ENCODE measurements at places on chromosomes 13 and 19. TPM values are rescaled to one million over a fixed set of nuclear protein-coding genes. Genes with fewer than 3 reads are reported as not detected.

DNA sequence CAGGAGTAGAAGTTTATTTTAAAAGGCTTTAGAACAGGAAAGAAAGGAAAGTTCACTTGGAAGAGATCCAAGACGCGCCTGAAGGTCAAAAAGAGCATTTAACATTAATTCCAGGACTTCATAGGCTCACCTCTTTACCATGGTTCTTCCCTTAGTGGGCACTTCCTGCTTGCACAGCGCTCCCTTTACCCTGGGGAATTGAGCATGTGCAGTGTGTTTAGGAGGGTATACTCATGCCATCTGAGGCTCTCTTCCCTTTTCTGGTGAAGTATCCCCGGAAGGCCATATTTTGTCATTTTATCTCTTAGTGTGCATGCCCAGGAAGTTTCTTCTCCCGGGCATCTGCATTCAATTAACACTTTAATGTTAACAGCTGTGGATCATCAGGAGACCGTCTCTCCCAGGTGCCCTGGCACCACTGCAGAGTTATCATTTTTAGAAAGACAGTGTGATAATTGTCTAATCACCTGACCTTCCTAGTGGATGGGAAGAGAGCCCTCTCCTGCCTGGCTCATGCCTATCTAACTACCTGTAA, 66.1 kb upstream of the ABCC4 start:
- DNase-seq: no peak

- DNase-seq: no peak
Observed at GRCh38 chr19:7792281-7792680, 29.2 kb downstream of the CLEC4M start.

DNA sequence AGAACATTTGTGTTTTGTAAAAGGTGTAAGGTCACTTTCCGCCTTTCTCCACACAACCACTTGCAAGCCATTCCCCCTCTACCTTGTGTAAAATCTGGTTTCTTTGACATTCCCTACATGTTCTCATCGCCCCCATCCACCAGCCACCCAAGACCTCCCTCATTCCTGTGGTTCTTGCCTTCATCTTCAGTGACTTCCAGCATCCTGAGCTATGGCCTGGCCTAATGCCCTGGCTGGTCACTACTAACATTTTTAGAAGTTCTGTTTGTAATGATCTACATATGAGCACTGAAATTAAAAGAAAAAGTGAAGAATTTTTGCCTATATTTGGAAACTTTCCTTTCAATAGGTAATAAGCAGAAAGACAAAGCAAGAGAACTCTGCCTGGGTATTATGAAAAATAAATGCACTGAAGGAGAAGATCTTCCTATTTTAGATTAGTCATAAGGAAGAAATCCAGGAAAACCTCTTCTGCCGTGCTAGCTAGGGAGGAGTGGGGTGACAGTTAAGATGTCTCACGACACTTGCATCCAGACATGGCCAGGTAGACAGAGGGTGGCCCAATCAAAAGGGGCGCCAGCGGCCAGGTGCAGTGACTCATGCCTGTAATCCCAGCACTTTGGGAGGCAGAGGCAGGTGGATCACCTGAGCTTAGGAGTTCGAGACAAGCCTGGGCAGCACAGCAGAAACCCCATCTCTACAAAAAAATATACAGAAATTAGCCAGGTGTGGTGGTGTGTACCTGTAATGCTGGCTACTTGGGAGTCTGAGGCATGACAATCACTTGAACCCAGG, 28.1 kb upstream of the MPHOSPH8 start:
- DNase-seq: no peak

GRCh38 chr19:55348317-55349034, 6.0 kb downstream of the COX6B2 start:
- no peak for DNase-seq

DNA sequence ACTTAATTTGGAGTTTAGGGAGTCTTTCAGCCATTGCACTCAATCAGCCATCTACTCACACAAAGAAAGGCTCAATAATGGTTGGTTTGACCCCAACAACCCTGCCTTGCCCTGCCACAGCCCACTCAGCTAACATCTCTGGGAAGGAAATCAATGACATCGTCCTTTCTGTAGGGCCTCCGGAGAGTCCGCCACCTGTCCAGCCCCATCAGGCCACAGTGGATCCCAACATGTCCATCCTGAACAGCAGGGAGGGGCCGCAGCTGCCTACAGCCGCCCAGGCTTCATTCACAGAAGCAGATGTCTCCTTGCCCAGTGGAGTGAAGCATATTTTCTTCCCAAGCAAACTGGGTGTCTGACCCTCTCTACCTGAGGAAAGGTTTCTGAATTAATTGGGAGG, 4.2 kb upstream of the CDX2 start:
- DNase-seq: peak; percentile 37

- DNase-seq: peak; percentile 84
Observed at GRCh38 chr19:53537521-53538377, at the start of gene ZNF331. Gene ZNF331 (plus strand): TSS chr19:53538145. CDS start chr19:53569377, 31,232 bp downstream.

DNA sequence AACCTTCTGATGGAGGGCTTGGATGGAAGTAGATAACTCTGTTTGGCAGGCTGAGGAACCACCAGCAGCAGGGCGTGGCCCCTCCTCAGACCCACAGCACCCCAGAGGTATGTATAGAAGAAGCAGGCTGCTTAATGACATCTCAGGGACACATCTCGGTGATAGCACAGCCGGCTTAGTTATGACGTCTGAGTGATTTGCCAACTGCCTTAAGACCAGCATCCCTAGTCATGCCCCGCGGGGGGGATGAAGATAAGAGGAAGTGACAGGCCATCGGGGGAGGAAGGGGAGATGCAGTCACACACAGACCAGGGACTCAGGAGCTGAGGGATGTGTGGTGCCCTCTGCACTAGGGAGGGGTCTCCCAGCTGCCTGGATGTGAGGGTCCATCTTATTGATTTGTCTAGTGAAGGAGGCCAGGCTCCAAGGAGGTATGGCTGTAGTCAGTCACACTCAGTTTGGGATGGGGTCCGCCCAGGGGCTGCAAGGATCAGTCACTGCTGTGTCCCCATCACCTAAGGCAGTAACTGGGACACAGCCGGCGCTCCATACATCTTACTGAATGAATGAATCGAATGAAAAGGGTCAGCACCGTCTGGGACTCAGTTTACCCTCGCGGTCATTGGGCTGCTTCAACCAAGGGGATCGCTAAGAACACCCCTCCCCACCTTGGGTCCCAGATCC, 19.2 kb upstream of the ERCC1 start:
- DNase-seq: peak; percentile 52

GRCh38 chr19:6667114-6667627, 2.8 kb downstream of the TNFSF14 start:
- no peak for DNase-seq

DNA sequence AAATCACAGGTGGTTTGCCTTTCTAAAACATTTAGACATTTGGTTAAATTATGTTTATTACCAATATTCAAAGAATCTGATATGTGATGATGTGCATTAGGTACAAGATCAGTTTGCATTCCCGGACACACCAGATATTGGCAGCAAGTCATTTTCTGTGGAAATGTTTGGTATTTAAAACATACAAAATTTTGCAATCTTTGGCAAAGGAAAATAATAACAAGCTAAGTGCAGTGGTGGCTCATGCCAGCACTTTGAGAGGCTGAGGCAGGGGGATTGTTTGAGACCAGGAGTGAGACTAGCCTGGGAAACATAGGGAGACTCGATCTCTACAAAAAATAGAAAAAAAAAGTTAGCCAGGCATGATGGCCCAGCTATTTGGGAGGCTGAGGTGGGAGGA, 29.1 kb upstream of the TSC22D1 start:
- DNase-seq: no peak

GRCh38 chr13:101942038-101942437, 459.8 kb downstream of the FGF14 start:
- DNase-seq: peak; percentile 19

DNA sequence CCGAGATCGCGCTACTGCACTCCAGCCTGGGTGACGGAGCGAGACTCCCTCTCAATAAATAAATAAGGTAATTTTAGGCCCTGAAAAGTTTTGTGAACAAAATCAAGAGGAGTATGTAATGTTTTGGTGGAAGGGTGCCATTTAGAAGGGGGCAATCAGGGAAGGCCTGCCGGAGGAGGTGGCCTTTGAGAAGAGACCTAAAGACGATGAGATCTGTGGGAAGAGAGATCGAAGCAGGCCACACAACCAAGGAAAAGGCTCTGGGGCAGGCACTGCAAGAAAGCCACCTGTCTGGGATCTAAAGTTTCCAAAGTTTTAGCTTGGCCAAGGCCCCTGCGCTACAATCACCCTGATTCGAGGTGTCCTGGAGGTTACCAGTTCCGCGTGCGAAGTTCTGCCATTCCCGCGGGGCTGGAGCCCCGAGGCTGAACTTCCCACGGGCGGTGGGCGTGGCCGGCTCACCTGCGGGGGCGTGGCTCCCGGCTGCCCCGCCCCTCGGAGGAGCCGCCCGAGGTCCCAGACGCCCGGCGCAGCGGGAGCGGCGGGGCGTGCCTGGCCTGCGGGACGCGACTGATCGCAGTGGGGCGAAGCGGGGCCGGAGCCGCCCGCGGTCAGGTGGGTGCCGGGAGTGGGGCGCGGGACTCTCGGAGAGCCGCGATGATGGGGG, at the start of gene KLC3:
Gene KLC3, plus strand, starts transcription at position 519 of the 667 bp plus-strand sequence. CDS start 4,792 bp downstream, outside the sequence.
- DNase-seq: peak; percentile 61

DNA sequence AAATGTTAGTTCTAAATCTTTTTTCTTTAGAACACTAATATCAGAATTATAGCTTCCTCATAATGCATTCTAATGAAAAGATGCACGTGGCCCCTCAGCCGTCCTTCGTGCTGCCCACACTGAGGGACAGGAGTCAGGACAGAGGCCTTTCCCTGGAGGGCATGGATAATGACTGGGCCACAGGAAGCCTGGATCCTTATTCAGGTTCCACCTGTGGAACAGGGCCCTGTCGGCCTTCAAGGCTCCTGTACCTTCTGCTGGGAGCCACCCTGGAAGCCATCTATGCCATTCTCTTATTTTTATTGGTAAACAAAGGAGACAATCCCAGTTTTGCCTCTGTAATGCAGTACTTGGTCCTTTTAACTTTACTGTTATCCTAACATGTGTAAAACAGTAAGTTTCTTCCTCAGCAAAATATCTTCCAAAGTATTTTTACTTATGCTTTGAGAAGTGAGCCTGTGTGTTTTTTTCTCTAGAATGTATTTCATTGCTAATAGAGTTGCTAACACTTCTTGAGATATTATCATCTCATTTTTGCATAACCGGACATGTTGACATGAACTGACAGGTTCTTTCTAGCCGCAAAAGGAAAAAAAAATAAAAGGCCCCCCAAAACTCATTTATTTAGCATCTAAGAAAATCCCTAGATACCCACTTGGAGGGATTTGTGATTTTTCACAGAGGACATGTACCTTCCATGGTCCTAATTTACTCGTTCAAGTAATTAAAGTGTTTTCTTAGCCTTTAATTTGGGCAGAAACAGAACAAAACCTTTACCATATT, 6.0 kb downstream of the GPR183 start:
- DNase-seq: no peak

DNA sequence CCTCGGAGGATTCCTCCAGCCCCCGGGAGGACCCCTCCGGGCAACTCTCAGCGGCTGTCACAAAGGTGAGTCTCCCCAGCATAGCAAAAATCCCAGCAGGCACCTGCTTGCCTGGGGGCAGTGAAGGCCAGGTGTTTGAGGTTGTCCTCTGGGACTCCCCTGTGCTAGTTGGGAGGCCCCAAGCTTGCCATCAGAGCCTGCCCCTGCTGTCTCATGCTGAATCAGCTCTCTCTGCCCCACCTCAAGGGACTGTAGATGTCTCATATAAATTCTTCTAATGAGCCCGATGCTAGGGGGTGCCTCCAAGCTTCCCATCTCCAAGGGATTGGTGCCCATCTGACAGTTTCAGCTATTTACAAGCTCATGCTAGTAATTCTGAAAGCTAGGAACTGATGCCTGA, 53.6 kb downstream of the NWD1 start:
- no peak for DNase-seq

DNA sequence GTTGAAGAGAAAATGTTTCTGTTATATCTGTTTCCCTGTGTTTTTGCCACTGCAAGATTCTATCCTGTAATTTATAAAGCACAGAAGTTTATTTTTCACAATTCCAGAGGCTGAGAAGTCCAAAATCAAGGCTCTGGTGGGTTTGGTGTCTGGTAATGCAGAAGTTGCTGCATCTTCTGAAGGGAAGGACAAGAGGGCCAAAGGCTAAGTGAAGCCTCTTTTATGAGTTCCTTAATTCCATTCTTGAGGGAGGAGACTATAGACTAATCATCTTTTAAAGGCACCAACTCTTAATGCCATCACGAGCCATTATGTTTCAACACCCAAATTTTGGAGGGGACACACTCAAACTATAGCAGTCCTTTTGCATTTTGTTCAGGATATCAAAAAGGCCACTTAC, 34.1 kb upstream of the WDFY2 start:
- DNase-seq: no peak

Gene ZNF83
- total RNA-seq: 38.1 TPM

Gene FOSB
- total RNA-seq: 14.5 TPM

Gene ZNF626
- 4.1 TPM for total RNA-seq

Gene CILP2
- total RNA-seq: not detected

Gene NBEA
- 8.2 TPM for total RNA-seq

Gene MATK
- not detected for total RNA-seq
